ENCODE measurements at places on chromosomes 3 and 15. TPM values are rescaled to one million over a fixed set of nuclear protein-coding genes. Genes with fewer than 3 reads are reported as not detected.

DNA sequence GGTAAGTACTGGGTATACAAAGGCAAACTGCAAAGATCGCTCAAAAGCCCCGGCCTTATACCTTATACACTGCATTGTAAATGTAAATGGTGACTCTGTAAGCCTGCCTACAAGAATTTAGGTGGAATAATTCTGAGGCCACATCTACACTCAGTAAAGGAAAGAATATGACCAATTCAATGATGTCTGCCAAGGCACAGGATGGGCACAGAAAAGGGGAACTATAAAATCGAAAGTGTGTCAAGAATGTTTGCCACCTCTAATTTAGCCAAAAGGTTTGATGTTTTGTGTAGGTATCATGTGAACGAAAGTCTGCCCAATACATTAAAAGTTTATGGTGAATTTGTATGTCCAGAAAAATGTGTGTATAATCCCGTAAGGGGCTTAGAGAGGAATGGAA lies 96.1 kb downstream of the FOXP1 start:
- DNase-seq, result no peak

- DNase-seq, result no peak
These were observed 168.0 kb downstream of the GMNC start for GRCh38 chr3:190694335-190695001.

GRCh38 chr3:194320744-194321243 lies 30.3 kb downstream of the CPN2 start:
- no peak for DNase-seq

Gene ILDR1
- total RNA-seq, result 1.2 TPM

DNA sequence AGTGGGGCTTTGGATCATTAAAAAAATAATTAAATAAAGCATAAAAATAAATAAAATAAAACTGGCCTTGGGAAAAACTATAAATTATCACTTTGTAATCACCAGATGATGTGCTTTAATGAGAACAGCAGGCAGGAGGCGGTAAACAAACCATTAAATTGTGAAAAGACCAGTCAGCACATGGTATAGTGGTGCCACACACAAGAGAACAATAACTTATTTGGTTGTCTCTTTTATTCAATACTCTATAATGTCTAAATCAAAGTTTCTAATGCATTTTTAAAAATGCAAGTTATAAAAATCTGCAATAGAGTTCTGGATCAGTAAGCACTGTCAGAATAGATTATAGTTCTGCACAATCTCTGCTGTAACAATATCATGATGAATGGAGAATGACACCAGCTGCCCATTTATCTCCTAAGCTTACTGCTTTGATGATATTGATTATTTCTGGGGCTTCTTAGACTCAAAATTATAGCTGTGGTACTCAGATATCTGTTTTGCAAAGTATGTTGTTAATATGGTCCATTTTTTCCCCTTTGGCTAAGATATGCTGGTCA lies 259.3 kb downstream of the NAALADL2 start:
- DNase-seq, result no peak

DNA sequence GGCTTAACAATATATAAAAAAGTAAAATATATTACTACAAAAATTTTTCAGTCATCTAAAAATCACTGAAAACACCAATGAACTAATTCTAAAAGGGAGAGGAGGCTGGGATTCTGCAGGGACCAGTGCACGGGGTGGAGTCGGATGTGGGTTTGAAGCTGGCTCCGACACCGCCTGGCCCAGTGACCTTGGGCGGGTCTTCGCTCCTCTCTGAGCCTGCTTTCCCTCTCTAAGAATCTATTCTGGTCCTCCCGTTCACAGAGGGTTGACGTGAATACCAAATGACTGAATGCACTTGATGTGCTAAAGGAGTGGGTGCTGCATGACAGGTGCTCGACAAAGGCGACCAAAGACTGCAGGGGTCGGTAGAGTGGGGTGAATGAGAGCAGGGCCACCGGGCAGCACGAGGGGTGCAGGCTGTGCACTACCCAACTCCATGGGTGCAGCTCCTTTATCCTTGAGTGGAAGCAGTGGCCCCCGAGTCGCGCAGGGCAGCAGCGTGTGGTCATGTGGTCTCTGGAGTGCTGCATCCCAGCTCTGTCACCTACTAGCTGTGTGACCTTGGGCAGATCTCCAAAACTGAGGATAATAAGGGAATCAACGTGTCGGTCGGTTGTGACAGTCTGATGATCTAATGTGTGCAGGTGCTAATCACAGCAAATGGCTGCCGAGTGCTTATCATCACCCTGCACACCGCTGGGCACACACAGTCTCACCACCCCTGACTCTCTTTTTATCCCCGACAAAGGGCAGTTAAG lies 8.6 kb upstream of the IQSEC1 start:
- DNase-seq, result no peak

Gene REC114
- not detected for total RNA-seq

GRCh38 chr15:77775837-77776236 lies 143.1 kb upstream of the LINGO1 start:
- no peak for DNase-seq

GRCh38 chr3:186380622-186381380 lies 18.8 kb upstream of the DGKG start:
- DNase-seq, result no peak

Gene GAP43
- total RNA-seq, result 9.7 TPM

DNA sequence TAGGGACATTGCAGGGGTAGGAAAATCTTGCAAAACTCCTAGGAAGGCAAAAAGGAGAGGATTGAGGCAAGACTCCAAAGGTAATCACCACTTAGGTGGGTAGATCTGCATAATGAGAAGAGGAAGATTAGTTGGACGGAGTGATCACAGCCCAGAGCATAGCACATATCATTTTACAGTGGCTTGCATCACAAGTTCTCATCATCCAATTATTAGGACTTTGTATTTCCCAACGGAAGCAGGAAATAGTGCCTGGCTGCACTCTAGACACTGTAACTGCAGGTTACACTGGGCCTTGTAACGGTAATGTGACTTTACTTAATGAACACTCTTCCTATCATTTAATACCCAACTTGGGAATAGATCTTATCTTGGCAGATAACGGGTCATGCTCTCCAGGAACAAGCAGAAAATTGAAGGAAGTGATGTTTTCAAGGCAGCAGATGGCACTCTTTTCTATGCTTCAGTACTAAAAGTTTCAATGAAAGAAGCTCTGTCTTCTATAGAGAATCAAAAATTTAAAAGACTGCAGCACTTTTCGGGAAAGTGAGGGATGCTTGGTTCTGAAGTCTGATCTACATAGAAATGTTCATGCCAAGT lies 101.9 kb upstream of the KCNMB2 start:
- no peak for DNase-seq

- no peak for DNase-seq
These were observed 19.5 kb downstream of the SMARCC1 start for GRCh38 chr3:47762233-47762632.

DNA sequence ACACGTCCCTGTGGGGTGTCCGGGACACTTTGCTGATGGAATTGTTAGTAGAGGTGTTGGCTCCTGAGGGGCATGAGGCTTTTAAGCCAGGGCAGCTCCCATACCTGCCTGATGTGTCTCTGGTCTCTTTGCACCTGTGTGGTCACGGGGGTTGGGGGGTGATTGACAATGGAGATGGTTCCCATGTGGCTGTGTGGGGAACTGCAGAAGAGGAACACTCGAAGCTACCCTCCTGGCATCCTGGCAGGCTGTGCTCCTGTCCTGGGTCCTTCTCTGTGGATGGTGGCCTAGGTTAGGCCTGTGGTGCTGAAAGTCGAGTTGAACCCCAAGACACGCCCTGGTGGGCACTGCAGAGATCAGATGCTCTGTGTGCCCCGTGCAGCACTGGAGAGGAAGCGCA lies 73.4 kb downstream of the HMCES start:
- DNase-seq, result no peak

Gene FANCI
- 31.5 TPM for total RNA-seq

Gene HIGD2B
- not detected for total RNA-seq

- DNase-seq, result no peak
These were observed 448.5 kb downstream of the NAALADL2 start for GRCh38 chr3:175307642-175308041.

GRCh38 chr3:179599531-179599930 lies 4.9 kb downstream of the MRPL47 start:
- no peak for DNase-seq

Gene CFAP100
- total RNA-seq, result not detected

DNA sequence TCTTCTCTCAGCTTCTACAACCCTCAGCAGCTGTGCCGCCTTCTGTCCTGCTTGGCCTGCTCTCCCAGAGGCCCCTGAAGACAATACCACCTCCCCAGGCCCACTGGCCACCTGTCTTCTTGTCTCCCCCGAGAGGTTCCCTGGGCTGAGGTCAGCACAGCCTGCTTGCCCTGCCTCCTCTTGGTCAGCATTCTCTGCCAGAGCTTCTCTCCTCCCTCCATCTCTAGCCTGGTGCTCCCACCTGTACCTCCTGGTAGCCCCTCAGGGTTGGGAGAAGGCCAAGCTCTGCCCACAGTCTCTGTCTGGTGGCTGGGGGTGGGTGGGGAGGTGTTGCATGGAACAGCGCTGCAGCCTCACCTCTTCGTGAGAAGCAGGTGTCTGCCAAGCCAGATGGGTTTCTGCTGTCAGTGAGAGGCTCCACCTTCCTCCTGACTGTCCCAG lies 5.6 kb upstream of the ISLR start:
- DNase-seq, result no peak

DNA sequence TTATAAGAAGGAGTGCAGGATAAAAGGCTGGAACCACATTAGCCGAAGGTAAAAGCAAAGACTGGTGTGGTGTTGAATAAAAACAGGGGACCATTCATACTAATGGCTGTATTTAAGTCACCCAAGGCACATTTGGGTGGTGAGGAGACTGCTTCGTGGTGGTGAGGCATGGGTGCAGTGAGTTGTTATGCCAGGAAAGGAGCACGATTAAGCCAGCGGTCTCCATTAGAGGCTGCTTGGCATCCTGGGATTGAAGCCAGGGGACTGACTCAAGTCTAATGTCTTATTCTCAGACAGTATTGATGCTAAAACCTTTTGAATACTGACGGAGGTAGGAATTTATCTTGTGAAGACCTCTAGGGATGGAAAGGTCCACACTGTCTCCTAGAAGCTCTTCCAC lies 21.9 kb downstream of the FEM1B start:
- no peak for DNase-seq

Gene PDZRN3
- 61.6 TPM for total RNA-seq

Gene FBXO40
- total RNA-seq, result not detected

- no peak for DNase-seq
These were observed 32.8 kb upstream of the UBE2E2 start for GRCh38 chr3:23170291-23170690.

Gene SLCO2A1
- total RNA-seq, result 3.0 TPM

DNA sequence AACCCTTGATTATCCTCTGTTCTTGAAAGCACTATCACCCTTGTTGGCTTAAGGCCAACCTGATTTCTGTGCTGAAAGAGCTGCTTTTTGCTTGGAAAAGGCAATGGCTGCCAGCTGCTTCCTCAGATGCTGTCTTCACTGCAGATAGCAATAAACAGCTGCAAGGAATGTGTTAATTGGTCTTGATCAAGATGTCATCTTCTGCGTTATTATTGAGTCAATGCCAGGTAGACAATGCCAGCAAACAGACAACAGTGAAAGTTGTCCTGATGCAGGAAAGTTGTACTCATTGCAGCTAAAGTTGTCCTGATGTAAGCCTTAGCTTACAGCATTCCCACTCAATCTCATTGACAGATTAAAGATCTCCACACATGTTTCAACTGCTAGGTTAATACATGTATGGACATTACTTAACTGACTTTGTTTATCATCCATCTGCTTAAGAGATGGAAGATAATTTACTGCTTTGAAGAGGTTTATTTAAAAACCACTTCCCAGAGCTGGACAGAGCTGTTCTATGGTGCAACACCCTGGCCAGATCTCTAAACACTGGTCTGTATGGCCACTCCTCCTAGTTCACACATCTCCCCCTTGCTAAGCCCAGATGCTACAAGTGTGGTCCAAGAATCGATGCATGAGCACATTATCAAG lies 251.0 kb upstream of the MCTP2 start:
- no peak for DNase-seq

Gene GOLGA6L10
- 2.0 TPM for total RNA-seq

GRCh38 chr3:146466604-146467003 lies 2.8 kb downstream of the PLSCR2 start:
- DNase-seq, result no peak

Gene FGD5
- total RNA-seq, result 25.7 TPM

- no peak for DNase-seq
These were observed 22.9 kb downstream of the SHF start for GRCh38 chr15:45164914-45165313.

Gene SUCNR1
- total RNA-seq, result 0.48 TPM

Gene TRIM59
- 40.2 TPM for total RNA-seq

- peak; percentile 83 for DNase-seq
These were observed at the start of gene IL17RC for GRCh38 chr3:9916734-9917680. TSS of gene IL17RC (plus strand) at chr3:9917098. CDS start at chr3:9917316, 218 bp downstream.

DNA sequence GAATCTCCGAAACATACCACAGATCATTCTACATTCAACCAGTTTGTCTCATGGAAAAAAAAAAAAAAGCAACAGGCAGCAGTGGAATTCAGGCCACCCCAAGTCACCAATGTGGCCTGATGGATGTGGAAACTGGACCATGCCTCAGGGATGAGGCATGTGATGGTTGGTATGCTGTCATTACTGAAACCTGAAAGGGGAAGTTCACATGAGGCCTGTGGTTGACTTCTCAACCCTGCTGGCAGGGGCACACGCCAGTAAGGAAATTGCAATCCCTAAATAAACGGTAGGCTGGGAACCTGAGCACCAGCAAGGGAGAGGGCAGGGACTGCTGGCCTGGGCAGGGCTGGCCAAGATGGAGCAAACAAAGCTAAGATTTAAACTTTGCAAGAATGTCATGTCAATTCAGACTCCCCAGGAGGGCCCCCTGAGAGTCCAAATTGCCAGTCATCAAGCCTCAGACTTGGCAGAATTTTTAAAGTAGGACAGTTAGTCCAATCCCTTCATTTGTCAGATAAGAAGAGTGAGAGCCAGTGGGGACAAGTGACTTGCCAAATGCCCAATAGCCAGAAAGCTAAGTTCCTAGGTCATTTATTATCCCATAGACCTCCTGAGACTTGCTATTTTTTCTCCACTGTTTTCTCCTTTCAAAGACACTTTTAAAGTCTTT lies 310.4 kb downstream of the ERC2 start:
- no peak for DNase-seq

- no peak for DNase-seq
These were observed 13.4 kb upstream of the SCN10A start for GRCh38 chr3:38829404-38829803.

Data from urinary bladder (tissue), 4 donors.